ENCODE measurements at places on chromosomes 16 and 17.

- DNase-seq = no peak
These were observed 11.2 kb upstream of the EEF2K start for GRCh38 chr16:22194707-22195444.

DNA sequence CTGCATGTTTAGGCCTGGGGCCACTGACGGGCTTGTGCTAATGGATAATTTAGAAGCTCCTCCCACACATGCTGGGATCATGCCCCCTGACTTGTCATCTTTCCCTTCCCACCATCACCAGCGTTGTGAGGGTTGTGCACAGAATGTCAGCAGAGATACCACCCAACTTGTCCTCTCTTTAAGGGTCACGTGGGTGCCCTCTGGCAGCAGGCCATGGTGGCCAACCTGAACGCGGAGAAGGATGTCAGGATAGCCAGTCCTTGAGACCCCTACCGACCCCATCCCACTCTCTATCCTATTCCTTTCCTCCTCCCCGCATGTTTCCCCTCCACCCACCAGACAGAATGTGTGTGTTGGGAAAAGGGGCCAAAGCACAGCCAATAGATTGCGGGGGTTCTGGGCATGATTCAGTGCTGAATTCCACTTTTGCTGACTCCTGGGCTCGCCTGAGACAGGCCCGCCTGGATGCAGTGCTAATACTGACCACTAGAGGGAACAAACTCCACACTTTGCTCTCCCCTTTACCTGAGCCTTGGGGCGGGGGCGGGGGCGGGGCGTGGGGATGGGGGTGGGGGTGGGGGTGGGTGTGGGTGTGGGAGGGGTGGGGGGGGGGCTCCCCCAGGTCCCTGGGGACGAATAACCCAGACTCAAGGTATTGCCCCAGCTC is at the start of gene GH2:
GH2 (minus strand) TSS at position 10 of the 667 bp plus-strand sequence. CDS start 143 bp downstream, outside the sequence.
- DNase-seq = peak; percentile 46

GRCh38 chr16:66529475-66529874 is 20.4 kb downstream of the TK2 start:
- DNase-seq = no peak

DNA sequence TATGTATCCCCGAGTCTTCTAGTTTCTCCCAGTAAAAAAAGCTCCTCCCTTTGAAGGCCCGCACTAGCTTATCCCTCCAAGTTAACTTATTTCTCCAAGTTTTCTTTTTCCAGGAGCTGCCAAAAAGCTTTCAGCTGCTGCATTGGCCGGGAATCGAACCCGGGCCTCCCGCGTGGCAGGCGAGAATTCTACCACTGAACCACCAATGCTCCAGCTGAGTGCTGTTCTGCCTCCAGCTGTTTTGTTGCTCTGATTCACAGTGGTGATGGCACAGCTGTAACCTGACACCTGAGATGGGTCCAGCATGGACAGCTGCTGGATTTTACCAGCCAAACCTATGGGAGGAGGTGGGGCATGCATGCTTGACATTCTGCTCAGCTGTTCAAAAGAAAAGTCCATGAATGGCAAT is 22.1 kb downstream of the VAC14 start:
- DNase-seq = no peak

All from activated CD4-positive, alpha-beta T cell treated with anti-CD3 and anti-CD28 coated beads for 24 hours (primary cell).